ENCODE measurements at places on chromosomes 12 and 14. TPM values are rescaled to one million over a fixed set of nuclear protein-coding genes. Genes with fewer than 3 reads are reported as not detected.

DNA sequence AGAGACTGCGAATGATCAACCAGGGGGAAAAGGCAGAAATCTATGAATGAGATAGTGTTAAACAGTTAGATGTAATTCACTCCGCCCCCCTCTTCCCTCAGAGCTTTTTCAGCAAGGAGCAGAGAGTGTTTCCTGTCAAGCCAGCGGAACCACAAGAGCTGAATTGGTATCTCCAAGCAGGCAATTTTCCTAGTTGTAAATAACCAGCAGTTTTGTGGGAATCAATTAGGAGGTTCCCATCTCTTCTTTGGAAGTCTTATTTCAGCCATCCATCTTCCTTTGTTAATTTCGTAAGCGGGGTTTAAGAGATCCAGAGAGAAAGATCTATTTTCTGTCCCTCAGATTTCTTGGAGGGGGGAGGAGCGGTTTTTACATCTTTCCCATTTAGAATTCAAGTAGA lies 178.0 kb downstream of the FOXN3 start:
- DNase-seq, result no peak

- no peak for DNase-seq
Observed at GRCh38 chr12:62684570-62685295, 218.1 kb downstream of the MON2 start.

GRCh38 chr14:65832431-65833266 lies 420.1 kb downstream of the FUT8 start:
- no peak for DNase-seq

The ZNF10 gene
- 3.5 TPM for total RNA-seq

GRCh38 chr14:39492267-39492666 lies 60.0 kb upstream of the FBXO33 start:
- no peak for DNase-seq

DNA sequence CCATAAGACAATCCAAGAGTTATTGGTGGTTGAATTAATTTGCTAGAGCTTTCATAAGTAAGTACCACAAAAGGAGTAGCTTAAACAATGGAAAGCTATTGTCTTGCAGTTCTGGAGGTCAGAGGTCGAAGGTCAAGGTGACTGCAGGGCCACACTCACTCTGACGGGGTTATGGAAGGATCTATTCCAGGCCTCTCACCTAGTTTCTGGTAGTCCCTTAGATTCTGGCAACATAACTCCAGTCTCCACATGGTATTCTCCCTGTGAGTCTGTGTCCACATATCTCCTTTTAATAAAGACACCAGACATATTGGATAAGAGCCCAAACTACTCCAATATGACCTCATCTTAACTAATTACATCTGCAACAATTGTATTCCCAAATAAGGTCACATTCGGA lies 273.4 kb downstream of the FOXN3 start:
- no peak for DNase-seq

DNA sequence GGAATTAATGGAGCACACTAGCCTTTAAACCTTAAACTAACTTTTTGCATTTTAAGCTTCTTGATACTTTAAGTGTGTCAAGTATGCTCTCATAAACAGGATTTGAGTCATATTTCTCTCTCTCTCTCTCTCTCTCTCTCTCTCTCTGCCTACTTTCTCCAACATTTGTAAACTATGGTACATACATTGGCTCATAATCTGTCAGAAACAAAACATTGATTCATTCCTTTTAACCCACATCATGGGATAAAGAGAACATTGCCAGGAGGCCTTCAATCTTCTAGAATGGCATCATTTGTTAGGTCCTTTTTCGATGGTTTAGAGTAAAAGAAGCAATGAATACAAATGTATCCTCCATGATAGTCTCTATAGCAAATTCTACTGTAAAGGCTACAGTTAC lies 81.6 kb upstream of the RERGL start:
- no peak for DNase-seq

The COX8C gene
- not detected for total RNA-seq

- DNase-seq, result no peak
Observed at GRCh38 chr14:90023176-90023896, 38.5 kb upstream of the KCNK13 start.
